ENCODE measurements at places on chromosomes 6 and 20. TPM values are rescaled to one million over a fixed set of nuclear protein-coding genes. Genes with fewer than 3 reads are reported as not detected.

- DNase-seq: no peak
Measured at GRCh38 chr6:41975276-41975675, 33.7 kb upstream of the CCND3 start.

GRCh38 chr20:22052025-22052650 lies 346.7 kb downstream of the PAX1 start:
- DNase-seq: no peak

Gene BTN1A1
- not detected for total RNA-seq

Gene PNPLA1
- total RNA-seq: not detected

Measured in sigmoid colon (tissue), 7 donors.